NCI-H1105 treated with DMSO at 0.1 percent for 48 hours (cell line): ENCODE measurements at places on chromosomes 2 and 18.

- DNase-seq: no peak
Observed at GRCh38 chr2:127255146-127255545, 35.0 kb upstream of the CYP27C1 start.

GRCh38 chr2:10378189-10378588 lies 69.9 kb downstream of the ODC1 start:
- no peak for DNase-seq

- no peak for DNase-seq
Observed at GRCh38 chr2:241065355-241065803, 36.7 kb downstream of the MTERF4 start.

- DNase-seq: no peak
Observed at GRCh38 chr2:184920451-184920965, 322.2 kb downstream of the ZNF804A start.

GRCh38 chr2:32743480-32744236 lies 115.8 kb downstream of the TTC27 start:
- DNase-seq: no peak
